ENCODE measurements at places on chromosomes 4 and X.
A peak's percentile ranks its signal among the peaks of the same experiment; 100 is the strongest.

GRCh38 chrX:2712890-2713840, 22.1 kb downstream of the CD99 start:
- DNase-seq: no peak

GRCh38 chr4:21181716-21182115, 481.5 kb downstream of the PACRGL start:
- no peak for DNase-seq

DNA sequence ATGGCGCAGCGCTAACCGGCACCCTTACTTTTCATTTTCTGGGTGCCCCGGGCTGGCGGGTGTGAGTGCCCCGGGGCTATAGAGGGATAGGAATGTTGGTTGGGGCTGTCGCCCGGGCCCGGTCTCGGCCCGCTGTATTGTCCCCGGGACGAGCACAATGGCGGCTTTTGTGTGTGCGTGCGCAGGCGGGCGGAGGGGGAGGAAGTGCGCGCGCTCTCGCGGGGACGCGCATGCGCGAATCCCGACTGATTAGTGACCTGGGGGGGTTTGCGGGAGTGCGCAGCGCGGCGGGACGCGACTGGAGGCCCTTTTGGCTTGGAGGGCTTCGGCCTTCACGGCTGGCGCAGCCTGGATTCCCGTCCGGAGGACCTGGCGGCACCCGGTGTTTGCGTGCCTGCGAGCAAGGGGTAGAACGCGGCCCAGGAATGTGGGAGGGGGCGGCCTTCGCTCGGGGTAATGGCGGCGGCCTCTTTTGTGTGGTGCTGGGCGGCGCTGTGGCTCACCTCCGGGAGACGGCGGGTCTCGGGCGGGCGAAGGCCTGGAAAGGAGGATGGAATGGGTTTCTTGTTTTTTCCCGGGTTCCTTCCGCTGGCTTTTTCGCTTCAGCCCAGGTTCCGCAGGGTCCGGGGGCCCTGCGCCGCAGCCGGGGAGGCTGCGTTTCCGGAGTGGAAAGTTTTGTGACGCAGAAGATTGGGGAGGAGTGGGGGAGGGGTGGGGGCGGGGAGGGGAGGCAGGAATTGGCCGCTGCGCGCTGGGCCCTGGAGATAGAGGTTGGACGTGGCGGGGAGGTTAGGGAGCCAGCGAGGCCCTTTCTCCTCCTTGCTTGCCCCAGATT, 618 bp downstream of the DDX3X start:
- DNase-seq: peak; percentile 20

GRCh38 chrX:39654183-39654925, 443.4 kb downstream of the BCOR start:
- no peak for DNase-seq

DNA sequence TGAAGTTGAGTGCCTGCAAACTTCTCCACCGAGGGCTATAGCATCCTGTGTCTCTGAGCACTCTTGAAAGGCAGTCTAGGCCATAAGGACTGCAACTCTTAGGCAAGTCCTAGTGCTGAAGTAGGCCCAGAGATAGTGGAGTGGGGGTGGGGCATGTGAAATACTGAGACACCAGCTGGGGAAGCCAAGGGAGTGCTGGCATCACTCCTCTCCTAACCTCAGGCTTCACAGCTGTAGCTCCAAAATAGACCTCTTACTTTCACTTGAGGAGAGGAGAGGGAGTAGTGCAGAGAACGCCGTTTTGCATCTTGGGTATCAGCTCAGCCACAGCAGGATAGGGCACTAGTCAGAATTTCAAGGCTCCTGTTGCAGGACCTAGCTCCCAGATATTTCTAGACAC, 56.2 kb upstream of the CYSLTR1 start:
- DNase-seq: no peak

All from urinary bladder (tissue), 4 donors.